GM23338 (cell line): ENCODE measurements at places on chromosomes 2 and 18. TPM values are rescaled to one million over a fixed set of nuclear protein-coding genes. Genes with fewer than 3 reads are reported as not detected.

FRZB gene
- 0.52 and 1.0 TPM in 2 replicates for total RNA-seq

- H3K4me3 ChIP-seq, result no peak overlapping the region
- no peak overlapping the region for H3K27ac ChIP-seq
- H3K27me3 ChIP-seq, result no peaks in the 10 kb centered on the region
Measured at GRCh38 chr18:55534547-55534946, 53.4 kb downstream of the TCF4 start.

DNA sequence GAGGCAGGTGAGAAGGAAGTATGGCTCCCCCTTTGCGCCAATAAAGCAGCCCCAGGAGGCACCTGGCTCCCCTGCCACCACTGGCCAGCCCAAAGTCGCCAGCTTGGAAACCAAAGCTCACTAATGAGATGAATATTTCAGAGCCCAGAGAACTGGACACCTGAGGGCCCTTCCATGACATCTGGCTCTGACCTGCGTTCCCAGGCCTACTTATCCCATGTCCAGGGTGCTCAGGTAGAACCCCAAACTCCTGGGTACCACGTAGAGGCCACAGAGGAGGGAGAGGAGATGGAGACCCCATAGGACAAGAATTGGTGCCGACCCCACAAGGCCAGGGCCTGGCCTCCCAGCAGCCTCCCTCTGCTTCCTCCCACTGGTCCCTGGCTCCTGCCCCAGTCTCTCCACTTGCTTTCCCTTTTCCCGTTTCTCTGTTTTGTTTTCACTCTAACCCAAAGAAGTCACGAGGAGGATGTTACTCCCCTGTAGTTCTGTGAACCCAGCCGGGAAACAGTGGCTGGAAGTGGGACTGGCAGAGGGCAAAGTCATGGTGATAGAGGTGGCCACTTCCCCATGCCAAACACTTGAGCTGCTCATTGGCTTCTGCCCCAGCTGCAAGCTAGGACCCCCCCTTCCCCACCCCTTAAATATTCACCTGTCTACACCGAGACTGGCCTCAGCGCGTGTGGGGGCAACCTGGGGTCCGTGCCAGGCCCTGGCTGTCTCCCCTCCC, 820 bp downstream of the TMBIM1 start:
- DNase-seq, result no peak
- peaks cover 5% of the 10 kb centered on the region; the same call in 1 of the 2 replicates for H3K27me3 ChIP-seq
- H3K27ac ChIP-seq, result no peak overlapping the region
- peak overlapping the region; percentile 83 for H3K4me3 ChIP-seq
- H3K36me3 ChIP-seq, result no peaks in the 10 kb centered on the region
- peaks cover 27% of the 10 kb centered on the region for H3K4me1 ChIP-seq

SP3 gene
- 96.9 and 110 TPM in 2 replicates for total RNA-seq

DNA sequence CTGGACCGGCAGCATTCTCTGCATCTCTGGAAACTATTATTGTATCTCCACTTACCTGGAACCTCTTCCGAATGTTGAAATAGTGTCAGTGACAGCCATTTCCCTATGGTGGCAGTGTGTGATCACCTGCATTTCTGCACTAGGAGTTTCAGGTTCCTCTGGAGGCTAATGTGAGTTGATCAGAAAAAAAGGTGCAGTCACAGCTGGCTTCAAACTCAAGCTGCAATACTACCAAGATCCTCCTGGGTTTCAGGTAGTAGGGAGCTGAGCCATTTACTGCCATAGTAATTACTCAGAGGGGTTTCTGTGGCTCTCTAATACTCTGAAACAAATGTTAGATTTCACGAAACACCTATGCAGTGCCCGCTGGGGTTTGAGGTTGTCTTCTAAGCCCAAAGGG, 183.5 kb upstream of the OSR1 start:
- no peaks in the 10 kb centered on the region for H3K27me3 ChIP-seq
- peak; percentile 61 for DNase-seq
- H3K4me3 ChIP-seq, result no peak overlapping the region
- H3K27ac ChIP-seq, result no peak overlapping the region

DNA sequence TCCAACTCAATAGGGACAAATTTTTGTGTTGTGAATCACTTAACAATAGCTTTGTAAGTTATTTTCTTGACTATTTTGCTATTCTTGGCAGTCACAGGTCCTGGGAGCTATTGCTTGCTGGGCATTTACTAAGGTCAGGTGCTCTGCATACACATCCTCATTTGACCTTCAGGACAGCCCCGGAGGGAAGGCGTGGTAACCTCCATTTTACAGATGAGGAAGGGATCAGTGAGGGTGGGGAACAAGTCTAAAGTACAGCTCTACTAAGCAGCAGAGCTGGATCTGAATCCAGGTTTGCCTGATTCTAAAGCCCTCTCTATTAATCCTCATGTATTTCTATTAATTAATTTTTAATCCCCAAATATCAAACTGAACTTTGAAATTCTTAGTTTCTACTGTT, 58.8 kb downstream of the PTPN2 start:
- peaks cover 12% of the 10 kb centered on the region; the same call in 1 of the 2 replicates for H3K36me3 ChIP-seq
- peaks cover 19% of the 10 kb centered on the region for H3K4me1 ChIP-seq
- no peak overlapping the region for H3K4me3 ChIP-seq
- no peaks in the 10 kb centered on the region for H3K27me3 ChIP-seq
- no peak overlapping the region for H3K27ac ChIP-seq

APCDD1 gene
- total RNA-seq, result 0.97 and 1.0 TPM in 2 replicates

FSIP2 gene
- 2.9 and 3.8 TPM in 2 replicates for total RNA-seq

DNA sequence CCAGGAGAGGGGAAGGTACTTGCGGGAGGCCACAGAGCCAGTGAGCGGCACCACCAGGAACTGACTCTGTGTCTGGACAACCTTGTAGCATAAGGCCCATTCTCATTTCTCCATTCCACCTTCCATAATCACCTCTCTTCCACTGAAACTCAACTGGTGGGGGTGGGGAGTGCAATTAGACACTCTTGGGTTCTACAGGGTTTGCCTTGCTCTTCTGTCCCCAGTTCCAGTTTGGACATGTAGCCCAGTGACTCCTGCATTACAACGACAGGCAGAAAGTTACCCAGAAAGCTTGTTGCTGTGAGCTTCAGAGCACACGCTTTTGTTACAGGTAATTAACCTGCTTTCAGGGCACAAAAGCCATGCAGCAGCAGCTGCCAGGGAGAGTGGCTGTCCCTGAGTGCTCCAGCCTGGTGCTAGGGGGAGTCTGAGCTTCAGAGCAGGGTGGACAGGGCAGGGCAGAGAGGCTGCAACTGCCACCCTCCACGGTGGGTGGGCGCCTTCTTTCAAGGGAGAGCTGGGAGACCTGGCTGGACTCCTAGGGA, 65.2 kb downstream of the COPS8 start:
- no peaks in the 10 kb centered on the region for H3K27me3 ChIP-seq
- H3K4me3 ChIP-seq, result no peak overlapping the region

RAB31 gene
- 18.8 and 33.8 TPM in 2 replicates for total RNA-seq

DNA sequence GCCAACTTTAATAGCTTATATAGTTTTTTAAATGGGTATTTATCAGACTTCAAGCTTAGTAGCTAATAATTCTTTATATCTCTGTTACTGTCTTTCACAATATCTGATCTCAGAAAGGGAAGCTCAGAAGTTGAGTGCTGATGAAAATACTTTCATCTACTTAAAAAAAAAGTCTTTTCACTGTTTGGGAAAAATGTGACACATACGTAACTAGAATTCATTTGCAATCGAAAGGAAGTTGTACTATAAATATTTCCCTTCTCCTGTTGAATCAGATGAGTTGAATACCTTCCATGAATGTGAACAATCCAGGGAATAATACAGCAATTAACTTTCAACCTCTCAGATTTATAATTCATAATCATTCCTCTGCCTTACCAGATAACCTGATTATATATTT, 811 bp upstream of the SCG2 start:
- no peaks in the 10 kb centered on the region; the same call in 1 of the 2 replicates for H3K27me3 ChIP-seq
- H3K36me3 ChIP-seq, result no peaks in the 10 kb centered on the region
- H3K4me1 ChIP-seq, result peaks cover 7% of the 10 kb centered on the region; the same call in 1 of the 2 replicates
- H3K4me3 ChIP-seq, result no peak overlapping the region
- no peak overlapping the region for H3K27ac ChIP-seq
- no peak for DNase-seq

DNA sequence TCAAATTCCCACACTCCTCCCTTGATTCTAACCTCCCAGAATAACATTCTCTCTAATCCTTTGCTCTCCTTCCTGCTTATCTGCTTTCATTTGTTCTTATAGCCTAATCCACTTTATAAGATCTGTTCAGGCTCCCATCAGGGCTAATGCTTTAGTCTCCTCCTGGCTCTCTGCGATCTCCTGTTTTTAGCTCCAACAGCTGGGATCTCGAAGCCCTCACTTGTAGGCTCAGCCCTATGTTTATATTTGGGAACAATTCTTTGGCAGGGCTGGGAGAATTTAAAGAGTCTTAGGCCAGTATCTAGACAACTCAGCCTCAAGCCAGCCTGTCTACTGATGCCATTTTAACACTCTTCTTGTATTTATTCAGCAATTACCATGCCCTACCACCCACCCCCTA, 27.2 kb upstream of the RAPH1 start:
- H3K4me3 ChIP-seq, result no peak overlapping the region
- no peak overlapping the region for H3K27ac ChIP-seq
- no peaks in the 10 kb centered on the region for H3K36me3 ChIP-seq

- no peak for DNase-seq
- peaks cover 19% of the 10 kb centered on the region for H3K4me1 ChIP-seq
- 0 out of 2 replicates have a peak overlapping the region, but pooled peaks have one; percentile 14 for H3K27ac ChIP-seq
- no peak overlapping the region for H3K4me3 ChIP-seq
- H3K36me3 ChIP-seq, result no peaks in the 10 kb centered on the region
Measured at GRCh38 chr18:23154823-23155500, 19.7 kb downstream of the CABLES1 start.
